ENCODE measurements at places on chromosomes 13 and 19.

- peak; percentile 58 for DNase-seq
Measured at GRCh38 chr13:29847501-29847983, 2.9 kb downstream of the UBL3 start.

- DNase-seq = no peak
Measured at GRCh38 chr19:29552454-29553280, 26.9 kb downstream of the VSTM2B start.

DNA sequence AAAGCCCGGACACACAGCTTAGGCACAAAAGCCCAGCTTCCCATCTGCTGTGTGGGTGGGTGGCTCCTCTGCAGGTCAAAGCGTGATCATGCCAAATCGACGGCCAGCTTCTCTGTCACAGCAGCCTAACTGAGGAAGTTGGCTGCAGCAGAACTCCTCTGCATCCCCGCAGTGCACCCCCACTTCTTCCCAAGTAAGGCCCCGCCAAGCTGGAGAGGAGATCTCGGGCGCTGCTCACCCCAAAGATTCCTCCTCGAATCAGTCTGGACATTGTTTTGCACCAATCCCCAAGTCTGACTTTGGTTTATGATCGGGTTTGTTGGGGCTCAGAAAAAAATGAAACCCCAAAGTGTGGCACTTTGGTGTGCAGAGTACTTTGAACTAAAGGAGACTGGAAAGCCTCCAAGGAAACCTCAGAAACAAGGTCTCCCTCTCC is 19.7 kb upstream of the CPB2 start:
- DNase-seq = peak; percentile 40

- DNase-seq = no peak
Measured at GRCh38 chr13:109344552-109345157, 441.7 kb downstream of the IRS2 start.

DNA sequence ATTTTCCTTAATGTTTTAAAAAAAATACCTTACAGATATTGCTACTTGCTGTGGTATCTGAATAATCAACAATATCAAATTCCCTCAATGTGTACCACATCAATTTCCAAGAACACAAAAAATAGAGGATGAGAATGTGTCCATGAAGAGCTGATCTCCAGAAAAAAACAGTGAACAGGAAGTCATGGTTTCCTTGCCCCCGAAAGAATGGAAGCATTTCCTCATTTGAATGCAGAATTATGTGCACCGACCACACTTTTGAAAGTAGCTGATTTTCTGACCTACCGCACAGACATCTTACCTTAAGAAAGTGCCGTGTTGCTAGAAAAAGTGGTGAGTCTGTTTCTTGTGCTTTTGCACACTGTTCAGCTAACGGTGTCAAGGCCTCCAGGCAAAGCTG is 13.4 kb upstream of the EEF1AKMT1 start:
- DNase-seq = peak; percentile 25

DNA sequence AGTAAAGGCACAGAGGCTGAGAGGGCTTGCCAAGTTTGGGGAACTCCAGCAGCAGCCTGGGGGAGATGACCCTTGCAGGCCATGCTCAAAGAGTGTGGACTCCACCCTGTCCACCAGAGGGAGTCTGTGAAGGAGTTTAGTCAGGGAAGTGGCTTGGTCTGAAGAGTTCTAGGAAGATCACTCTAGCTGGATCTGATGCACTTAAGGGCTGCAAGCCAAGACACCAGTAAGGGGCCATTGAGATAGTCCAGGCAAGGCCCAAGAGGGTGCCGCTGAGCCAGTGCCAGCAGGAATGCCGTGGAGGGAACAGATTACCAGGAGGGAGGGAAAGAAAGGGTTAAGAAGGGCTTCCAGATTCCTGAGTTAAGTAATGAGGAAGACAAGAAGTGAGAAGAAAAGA is 68.7 kb downstream of the ZAR1L start:
- DNase-seq = peak; percentile 67

DNA sequence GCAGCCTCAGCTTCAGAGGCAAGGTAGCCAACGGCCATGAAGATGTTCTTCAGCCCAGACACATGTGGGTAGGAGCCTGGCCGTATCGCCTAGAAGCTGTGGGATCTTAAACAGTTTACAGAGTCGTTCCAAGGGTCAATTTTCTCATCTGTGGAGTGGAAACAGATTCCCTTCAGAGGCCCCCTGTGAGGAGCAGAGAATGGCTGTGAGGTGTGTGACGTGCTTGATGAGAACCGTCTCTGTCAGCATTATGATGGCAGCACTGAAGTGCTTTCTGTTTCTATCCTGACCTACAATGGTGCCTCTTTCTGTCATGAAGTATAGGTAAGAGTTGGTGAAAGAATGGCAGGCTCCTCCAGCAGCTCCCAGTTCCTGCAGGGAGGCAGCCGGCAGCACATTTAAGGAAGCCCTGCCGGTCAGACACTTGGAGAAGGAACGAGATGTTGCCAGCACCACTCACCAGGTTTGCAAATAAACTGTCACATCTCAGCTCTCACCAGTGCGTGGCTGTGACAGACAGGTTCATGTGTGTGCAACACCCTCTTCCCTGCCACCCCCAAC is 277.3 kb downstream of the FOXO1 start:
- no peak for DNase-seq

DNA sequence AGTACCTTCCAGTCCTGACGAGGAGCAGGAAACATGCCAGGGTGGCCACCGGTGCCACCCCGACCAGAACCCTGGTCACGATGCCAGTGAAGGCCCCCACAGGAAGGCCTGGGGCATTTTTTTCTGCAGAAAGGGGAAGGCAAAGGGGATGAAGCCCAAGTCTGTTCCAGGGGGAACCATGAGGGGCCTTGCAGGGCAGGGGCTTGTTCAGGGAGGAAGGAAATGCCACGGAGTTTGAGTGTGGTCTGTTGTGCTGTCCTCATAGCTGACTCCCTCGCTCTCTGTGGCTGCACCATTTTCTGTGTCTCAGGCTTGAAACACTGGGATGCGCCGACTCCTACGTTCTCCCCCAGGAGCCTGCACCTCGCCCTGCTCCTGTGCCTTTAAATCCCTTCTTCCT is 27.5 kb upstream of the CEACAM1 start:
- DNase-seq = no peak

GRCh38 chr19:13090511-13091231 is 12.0 kb downstream of the LYL1 start:
- DNase-seq = no peak

DNA sequence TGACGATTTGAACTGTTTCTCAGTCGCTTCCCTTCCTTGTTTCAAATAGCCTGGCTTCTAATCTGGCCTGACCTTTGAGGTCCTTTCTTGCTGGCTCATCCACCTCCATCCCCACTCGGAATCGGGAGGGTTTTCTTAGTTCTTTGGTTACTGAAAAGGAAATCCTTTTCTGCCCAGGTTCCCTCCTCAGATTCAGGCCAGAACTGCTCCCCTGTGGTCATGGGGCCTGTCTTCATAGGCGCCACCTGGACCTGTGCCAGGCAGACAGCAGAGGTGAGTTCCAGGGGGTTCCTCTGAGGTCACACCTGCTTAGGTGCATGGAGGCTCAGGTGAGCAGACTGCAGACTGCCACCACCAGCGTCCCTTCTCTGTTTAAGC is 62.4 kb downstream of the AKAP11 start:
- DNase-seq = no peak

- peak; percentile 53 for DNase-seq
Measured at GRCh38 chr13:48874165-48874564, 101.5 kb upstream of the FNDC3A start.

DNA sequence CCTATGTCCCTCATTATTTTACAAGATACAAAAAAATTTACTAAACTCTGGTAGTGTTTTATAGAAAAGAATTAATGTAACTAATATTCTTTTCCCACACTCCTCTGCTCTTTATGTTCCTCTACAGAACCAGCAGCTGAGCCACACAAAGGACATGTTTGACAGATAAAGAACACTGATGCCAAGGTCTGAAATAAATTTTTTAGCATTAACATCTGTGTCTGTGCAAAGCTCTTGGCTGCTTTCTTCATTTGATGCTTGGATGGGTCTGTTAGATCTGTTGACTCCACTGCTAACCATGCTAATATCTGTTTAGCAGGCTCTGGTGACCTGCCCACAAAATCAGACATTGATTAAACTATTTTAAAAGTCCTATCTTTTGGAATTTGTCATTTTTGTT is 2363.8 kb downstream of the PCDH9 start:
- no peak for DNase-seq

GRCh38 chr19:13613447-13613846 is 107.2 kb upstream of the CACNA1A start:
- DNase-seq = no peak

DNA sequence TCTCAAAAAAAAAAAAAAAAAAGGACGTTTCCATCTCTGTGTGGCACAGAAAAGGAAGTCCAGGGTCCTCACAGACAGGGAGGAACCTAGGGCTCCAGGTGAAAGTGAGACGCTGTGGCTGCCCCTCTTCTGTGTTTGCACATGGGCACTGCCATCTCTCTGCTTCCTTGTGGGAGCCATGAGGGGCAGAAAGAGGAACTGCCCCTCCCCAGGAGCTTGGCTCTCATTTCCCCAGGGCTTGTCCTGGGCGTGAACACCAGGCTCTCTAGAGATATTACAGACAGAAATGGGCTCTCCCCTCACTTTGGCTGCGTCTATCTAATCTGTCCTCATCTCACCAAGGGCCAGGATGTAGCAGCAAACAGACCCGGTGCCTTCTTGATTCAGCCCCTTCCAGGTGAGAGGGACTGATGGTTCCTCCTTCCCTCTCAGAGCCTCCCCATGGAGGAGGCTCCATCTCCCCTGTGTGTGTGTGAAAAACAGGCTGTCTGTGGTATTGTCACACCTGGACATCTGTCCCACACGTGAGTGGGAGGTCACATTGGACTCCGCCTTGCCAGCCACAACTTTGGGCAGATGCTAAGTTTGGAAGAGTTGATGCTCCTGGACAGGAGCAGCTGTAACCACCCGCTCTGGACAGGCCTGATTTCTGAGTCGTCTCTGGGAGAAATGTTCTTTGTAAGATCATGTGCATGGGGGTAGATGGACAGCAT is 840 bp upstream of the LILRA4 start:
- peak; percentile 61 for DNase-seq

GRCh38 chr13:78589206-78589605 is 14.1 kb downstream of the POU4F1 start:
- DNase-seq = no peak

- DNase-seq = no peak
Measured at GRCh38 chr13:26583662-26584061, 26.2 kb downstream of the WASF3 start.

DNA sequence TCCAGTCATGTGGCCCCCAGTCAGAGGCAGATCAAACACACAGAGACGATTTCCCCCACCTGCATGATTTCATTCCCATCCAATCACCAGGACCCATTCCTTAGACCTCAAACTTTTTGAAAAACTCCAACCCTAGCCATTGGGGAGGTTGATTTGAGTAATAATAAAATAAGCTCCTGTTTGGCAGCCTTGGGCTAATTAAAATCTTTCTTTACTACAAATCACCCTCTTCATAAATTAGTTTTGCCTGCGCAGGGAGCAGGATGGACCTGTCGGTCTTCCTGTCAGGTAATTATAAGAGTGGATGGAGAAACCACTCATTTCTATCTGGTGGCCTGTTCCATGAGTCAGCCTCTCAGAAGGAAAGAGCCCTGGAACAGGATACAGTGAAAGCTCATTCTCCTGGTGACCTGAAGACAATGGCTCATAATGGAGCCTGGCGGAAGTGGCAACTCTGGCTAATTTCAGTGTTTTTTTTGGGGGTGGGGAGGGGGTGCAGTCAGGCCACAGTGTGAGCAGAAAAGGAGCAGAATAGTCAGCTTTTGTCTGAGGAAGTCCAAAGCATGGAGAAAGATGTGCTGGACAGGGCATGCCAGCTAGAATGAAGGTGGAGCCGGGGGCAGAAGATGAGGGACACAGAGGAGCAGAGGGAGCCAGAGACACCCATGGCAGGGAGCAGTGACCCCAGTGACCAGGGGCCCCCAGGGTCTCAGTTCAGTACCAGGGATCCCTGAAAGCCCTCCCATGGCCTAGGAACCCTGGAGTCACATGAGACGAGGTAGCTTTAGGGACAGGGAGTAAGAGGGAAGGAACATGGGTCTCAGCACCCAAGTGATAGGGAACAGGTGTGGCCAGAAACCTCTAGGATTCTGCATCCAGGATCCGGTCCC is 31.8 kb upstream of the PSG9 start:
- no peak for DNase-seq

DNA sequence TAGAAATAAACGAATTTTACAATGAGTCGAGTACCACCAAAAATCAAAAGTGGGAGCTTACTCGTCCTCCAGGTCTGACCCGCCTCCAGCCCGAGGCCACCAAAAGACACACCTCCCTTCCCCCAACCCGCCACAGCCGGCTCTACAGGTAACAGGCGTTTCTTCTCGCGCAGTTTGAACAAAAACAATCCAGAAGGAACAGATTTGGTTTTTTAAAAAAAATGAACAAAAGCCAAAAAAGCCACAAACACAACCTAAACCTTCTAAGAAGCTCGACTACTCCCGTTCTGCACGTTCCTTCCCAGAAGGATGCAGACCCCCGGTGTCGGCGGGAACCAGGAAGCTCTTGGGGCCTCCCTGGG is 671 bp downstream of the ZDHHC20 start:
- DNase-seq = no peak

GRCh38 chr13:50410921-50411746 is 395.9 kb downstream of the KCNRG start:
- DNase-seq = no peak

- no peak for DNase-seq
Measured at GRCh38 chr19:21166436-21166835, 24.6 kb downstream of the ZNF431 start.

DNA sequence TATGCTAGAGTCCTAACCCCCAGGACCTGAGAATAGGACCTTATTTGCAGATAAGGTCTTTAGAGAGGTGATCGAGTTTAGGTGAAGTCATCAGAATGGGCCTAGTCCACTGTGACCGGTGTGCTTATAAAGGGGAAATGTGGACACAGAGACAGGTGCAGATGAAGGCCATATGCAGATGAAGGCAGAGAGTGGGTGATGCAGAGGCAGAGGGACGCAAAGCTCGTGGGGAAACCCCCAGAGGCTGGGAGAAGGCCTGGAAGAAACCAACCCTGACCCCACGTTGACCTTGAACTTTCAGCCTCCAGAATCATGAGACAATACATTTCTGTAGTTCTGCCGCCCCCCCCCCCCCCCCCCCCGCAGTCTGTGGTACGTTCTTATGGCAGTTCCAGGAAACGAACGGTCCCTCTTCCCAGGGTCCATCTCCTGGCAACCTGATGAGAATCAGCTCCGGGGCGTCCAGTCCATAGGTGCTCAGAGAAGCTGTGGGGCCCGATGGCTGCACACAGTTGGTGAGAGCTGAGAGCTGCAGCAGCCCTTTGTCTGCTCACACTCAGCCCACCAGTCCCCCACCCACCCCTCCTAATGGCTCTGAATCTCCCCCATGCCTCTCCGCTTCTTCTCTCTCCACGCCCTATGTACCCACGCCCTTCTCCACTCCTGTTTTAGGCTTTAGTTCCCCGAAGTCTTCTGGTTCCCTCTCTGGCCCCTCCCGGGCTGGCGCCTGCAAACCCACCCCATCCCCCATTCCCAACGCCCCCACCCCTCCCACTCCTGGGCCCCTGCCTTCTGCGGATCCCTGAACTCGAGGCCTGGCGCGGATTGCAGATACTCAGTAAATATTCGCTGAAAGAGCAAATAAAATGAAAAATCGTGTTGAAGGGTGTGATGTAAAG is 218.3 kb upstream of the MAB21L1 start:
- no peak for DNase-seq
